ENCODE measurements at places on chromosomes 3 and 15.

GRCh38 chr15:89367485-89368451 lies 33.1 kb upstream of the POLG start:
- no peak for DNase-seq

DNA sequence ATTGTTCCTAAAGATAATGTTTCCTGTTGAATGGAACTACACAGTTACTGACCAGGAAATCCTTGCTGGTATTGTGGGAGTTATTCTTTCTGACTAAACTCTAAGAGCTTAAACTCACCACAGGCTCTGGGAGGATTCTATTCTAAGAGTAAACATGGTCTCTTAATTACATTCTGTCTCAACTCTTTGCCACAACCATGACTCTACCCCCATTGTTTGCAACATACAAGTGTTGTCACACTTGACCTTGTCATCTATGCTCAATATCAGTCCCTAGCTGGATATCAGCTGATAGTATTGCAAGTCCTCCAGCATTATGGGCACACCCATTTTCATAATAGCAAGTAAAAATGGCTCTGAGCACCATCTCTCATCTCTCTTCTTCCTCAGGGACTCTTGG lies 29.6 kb upstream of the SECISBP2L start:
- no peak for DNase-seq

GRCh38 chr3:152718810-152719209 lies 116.1 kb upstream of the P2RY1 start:
- DNase-seq: no peak

GRCh38 chr3:12479919-12480427 lies 4.3 kb upstream of the TSEN2 start:
- DNase-seq: no peak

DNA sequence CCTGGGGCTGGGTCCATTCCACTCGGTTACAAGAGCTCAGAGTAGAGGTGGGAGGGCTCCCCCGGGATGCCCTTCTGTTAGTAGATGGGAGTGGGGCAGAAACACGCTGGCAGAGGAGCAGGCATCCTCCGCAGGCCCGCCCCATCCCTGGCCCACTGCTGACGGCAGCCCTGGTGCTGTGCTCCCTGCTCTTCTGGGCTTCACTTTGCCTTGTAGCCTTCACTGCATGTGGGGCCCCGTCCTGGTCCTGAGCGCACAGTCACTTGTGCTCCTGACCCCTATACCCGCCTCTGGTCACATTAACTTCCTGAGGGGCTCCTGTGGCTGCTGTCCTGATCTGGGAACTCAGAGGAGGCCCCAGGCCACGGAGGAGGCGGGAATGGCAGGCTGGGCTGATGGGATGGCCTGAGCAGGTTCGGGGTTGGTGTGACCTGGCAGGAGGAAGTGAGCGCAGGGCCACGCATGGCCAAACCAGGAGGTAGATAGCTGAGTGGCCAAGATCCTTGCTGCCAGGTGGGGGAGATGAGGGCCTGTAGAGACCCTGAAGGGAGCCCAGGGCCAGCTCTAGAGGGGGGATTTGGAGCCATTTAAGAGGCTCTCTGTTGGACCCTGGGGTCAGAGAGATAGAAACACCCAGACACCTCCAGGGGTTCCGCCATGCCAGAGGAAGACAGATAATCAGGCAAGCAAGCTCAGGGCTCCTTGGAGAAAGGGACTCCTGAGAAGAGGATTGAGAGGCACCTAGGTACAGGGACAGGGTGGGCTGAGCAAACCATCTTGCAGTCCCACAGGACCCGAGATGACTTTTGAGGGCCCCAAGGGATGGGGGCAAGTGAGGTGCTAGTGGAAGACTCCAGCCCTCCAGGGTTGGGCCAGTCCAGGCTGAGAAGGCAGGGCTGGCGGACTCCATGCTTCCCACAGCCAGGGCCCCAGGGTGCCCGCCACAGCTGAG lies 92.2 kb upstream of the PRR23E start:
- no peak for DNase-seq

GRCh38 chr15:92130906-92131305 lies 262.8 kb upstream of the ST8SIA2 start:
- no peak for DNase-seq

DNA sequence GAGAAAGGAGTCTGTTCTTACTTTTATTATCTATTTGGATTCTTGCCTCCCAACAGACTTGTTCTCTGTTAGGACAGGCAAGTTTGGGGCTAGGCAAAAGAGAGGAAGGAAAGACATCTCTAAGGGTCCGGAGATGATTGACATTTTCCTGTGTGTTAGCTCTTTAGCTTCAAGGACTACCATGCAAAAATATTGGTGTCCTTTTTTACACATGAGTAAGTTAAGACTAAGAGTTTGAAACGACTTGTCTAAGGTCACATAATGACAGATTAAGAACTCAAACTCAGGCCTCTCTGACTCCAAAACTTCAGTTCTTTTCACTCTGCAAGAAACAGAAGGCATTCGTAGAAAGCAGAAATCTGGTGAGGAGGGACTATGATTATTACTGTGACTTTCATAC lies 5.9 kb downstream of the LMCD1 start:
- no peak for DNase-seq

DNA sequence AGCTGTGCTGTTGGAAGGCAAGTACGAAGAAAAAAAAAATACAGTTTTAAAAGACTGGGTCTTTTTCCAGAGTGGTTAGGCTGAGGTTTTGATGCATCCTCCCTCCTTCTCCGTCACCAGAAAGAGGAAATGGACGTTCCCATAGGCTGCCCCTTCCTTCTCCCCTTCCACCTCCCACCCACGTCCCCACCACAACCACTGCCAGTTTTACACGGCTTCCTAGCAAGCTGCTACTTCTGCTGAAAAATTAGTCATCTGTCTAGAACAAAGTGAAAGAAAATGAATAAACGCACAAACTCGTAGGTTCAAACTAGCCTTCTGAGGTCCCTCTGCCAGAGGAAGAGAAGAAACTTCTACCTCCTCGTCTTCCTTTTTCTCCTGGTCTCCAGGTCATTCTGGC lies 71.6 kb upstream of the RPL35A start:
- DNase-seq: no peak

DNA sequence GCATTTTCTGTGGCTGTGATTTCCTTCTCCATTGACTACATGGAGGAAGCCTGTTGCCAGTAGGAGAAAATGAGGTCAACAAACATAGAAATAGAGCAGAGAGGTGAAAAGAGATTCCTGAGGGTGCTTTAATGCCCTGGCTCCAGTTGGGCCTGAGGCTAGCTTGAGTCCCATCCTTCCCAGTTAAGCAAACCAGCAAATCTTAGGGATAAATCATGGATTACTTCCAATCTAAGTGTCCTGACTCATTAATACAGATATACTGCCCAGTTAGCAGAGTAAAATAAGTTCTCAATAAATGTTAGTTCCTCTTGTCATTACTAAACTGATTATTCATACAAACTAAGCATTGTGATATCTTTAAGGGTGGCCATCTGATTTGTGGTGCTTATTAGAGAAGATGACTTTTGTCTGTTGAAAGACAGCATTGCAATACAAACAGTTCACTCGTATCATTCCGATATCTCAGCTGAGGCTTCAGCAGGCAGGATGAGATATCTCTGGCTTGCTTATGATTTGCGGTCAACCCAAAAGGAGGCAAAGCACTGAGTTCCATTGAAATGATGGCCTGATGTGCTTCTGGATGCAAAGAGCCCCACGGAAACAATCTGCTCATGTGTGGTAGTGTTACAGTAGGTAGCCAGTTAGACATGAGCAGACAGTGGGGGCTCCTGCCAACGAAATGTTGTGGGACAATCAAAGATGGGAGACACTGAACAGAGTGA lies 6.6 kb upstream of the STARD5 start:
- DNase-seq: no peak

GRCh38 chr3:61299343-61300005 lies 48.2 kb upstream of the FHIT start:
- DNase-seq: no peak

- no peak for DNase-seq
These were observed 4.4 kb downstream of the ZBTB38 start for GRCh38 chr3:141372656-141373055.

GRCh38 chr3:187006864-187007630 lies 76.7 kb downstream of the ST6GAL1 start:
- no peak for DNase-seq

DNA sequence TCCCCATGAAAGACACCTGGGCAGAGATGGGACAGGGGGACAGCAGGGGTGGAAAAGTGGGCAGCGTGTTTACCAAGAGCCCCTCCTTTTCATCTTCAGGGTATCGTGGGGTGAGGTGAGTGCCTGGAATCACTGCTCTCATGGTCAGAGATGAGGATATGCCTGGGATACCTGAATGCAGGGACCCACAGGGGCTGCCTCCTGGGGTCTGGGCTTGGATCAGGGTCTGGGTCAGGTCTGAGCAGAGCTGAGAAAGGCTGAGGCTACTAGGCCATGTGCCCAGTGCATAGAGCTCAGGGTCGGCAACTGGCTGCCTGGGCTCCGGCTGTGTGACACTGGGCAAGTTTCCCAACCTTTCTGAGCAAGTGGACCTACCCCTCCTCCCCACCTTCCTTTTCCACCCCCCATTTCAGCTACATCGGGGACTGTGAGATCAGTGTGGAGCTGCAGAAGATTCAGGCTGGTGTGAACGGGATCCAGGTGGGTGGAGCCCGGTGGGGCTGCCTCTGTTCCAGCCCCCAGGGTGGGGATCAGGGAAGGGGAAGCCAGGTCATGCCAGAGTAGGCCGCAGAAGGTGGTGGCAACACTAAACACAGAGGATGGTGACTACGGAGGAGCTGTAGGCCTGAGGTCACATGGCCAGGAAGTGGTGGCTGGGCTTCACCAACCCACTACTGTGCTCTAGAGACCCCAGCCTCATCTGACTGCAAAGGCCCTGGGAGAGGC lies 24.5 kb downstream of the ESYT3 start:
- no peak for DNase-seq

- DNase-seq: no peak
These were observed 466.7 kb downstream of the C3orf38 start for GRCh38 chr3:88616413-88616812.

- no peak for DNase-seq
These were observed 89.2 kb downstream of the MYO5A start for GRCh38 chr15:52439470-52439869.

- no peak for DNase-seq
These were observed 153.4 kb downstream of the MEGF11 start for GRCh38 chr15:66099950-66100671.

DNA sequence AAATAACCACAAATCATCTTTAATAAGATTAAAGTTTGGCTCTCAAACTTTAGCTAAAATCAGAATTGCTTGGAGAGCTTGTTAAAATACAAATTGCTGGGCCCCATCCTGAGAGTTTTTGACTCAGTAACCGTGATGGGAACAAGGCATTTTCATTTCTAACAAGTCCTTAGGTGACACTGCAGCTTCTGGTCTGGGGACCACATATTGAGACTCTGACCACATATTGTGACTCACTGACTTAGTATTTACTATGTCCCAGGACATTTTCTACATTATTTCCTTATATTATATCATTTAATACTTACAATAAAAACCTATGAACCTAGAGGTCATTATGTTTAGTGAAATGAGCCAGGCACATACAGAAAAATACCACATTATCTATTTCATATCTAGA lies 164.5 kb downstream of the ZMAT3 start:
- no peak for DNase-seq

- no peak for DNase-seq
These were observed 569.6 kb upstream of the ROBO2 start for GRCh38 chr3:76470285-76470684.

DNA sequence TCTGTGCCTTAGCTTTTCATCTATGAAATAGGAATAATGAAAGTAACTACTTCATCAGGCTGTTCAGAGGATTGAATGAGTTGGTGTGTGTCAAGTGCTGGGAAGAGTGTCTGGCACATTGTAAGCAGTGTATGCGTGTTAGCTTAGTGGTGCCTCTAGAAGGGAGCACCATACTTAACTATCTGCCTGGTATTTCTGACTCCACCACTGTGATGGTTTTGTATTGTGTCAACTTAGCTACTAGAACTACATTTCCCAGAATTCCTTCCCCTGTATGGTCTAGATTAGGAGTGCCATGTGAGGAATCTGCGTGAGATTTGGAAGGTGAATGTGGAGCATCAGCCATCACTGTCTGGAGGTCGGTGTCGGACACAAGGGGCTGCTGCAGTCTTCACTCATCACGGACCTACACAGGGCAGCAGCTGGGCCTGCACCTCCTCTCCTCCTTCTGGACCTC lies 115.4 kb upstream of the GALNT15 start:
- DNase-seq: no peak

DNA sequence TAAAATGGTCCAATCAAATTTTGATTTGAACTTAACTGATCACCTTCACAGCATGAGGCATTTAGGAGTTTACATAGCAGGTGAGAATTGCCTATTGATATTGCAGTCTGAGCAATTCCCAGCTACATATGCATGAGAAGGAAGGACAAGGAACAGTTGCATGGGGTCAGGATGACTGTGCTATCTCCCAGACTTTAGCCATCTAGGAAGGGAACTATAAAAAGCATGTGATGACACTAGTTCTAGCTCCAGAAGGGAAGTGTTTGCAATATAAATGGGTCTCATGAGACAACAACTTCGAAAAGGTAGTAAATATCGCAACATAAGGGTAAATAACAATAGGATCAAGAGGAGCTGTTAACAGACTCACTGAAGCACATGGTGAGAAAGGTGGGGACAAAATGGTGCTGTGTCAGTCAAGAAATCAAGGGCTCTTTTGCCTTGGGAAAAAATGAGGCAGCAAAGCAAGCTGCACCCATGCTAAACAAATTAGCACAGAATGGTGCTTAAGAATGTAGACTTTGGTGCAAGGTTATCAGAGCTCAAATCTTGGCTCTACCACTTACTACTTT lies 90.4 kb upstream of the SLC2A2 start:
- no peak for DNase-seq

DNA sequence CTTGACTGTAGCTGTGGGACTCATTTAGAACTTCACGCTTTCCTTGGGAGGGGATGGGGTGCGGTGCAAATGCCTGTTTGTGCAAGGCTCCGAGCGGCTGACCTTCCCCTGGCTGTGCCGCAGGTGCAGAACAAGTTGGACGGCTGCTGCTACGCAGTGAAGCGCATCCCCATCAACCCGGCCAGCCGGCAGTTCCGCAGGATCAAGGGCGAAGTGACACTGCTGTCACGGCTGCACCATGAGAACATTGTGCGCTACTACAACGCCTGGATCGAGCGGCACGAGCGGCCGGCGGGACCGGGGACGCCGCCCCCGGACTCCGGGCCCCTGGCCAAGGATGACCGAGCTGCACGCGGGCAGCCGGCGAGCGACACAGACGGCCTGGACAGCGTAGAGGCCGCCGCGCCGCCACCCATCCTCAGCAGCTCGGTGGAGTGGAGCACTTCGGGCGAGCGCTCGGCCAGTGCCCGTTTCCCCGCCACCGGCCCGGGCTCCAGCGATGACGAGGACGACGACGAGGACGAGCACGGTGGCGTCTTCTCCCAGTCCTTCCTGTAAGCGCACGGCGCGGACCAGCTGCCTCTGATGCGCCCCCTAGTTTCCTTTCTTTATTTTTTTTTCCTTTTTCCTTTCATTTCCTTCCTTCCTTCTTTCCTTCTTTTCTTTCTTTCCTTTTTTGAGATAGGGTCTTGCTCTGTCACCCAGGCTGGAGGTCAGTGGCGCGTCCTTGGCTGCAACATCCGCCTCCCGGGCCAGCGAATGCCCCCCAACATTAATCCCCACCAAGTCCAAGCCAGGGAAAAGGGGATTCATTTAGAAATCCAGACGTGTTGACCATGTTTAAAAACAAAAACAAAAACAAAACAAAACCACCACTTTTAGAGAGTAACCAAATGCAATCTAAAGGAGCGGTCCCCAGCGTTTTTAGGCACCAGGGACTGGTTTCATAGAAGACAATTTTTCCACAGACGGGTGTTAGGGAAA lies 42.7 kb downstream of the EIF2AK4 start:
- DNase-seq: peak; percentile 16

- no peak for DNase-seq
These were observed 17.9 kb upstream of the UACA start for GRCh38 chr15:70781236-70781635.

GRCh38 chr3:24367216-24367615 lies 127.4 kb downstream of the THRB start:
- DNase-seq: no peak
